Caco-2 (cell line): ENCODE measurements at places on chromosomes 1 and 21. TPM values are rescaled to one million over a fixed set of nuclear protein-coding genes. Genes with fewer than 3 reads are reported as not detected.
A peak's percentile ranks its signal among the peaks of the same experiment; 100 is the strongest.

GRCh38 chr1:100229681-100230443, 19.8 kb downstream of the DBT start:
- H3K27ac ChIP-seq: no peak overlapping the region
- no peaks in the 10 kb centered on the region for H3K27me3 ChIP-seq
- H3K4me1 ChIP-seq: no peaks in the 10 kb centered on the region
- no peak for DNase-seq
- no peak overlapping the region for H3K4me3 ChIP-seq

HAO2 gene
- 0.27 and 0.39 TPM in 2 replicates for total RNA-seq

- peak overlapping the region; percentile 53 for H3K4me3 ChIP-seq
- no peaks in the 10 kb centered on the region; the same call in 1 of the 2 replicates for H3K4me1 ChIP-seq
- H3K36me3 ChIP-seq: no peaks in the 10 kb centered on the region
- H3K27me3 ChIP-seq: no peaks in the 10 kb centered on the region
Observed at GRCh38 chr1:92298213-92298572, 594 bp downstream of the GLMN start.

- H3K27me3 ChIP-seq: no peaks in the 10 kb centered on the region
- H3K27ac ChIP-seq: no peak overlapping the region
- peaks cover 49% of the 10 kb centered on the region for H3K4me1 ChIP-seq
- no peak overlapping the region for H3K4me3 ChIP-seq
- DNase-seq: no peak
Observed at GRCh38 chr1:183226963-183227362, 40.9 kb downstream of the LAMC2 start.

ZNF648 gene
- total RNA-seq: not detected in 2 replicates

NFASC gene
- 1.3 and 1.6 TPM in 2 replicates for total RNA-seq

LCE1D gene
- not detected in 2 replicates for total RNA-seq

DNA sequence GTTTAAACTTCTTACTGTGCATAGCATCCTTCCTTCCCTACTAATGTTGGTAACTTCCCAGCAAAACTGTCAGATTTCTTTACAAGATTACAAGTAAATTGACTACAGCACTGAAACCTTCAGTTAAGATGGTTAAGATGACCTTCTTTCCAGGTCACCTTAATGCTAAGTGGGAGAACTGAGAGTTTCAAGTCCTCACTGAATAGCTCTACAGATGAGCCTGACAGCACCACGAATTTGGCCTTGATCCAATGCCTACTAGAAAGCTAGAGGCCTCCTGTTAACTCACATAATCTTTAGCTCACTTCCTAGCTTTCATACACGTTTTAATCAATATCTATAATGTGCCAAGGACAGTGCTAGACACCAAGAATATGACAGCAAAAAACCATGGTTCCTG, 276.0 kb upstream of the PLD5 start:
- H3K27me3 ChIP-seq: no peaks in the 10 kb centered on the region
- H3K4me3 ChIP-seq: no peak overlapping the region
- H3K27ac ChIP-seq: no peak overlapping the region
- H3K4me1 ChIP-seq: no peaks in the 10 kb centered on the region

DNA sequence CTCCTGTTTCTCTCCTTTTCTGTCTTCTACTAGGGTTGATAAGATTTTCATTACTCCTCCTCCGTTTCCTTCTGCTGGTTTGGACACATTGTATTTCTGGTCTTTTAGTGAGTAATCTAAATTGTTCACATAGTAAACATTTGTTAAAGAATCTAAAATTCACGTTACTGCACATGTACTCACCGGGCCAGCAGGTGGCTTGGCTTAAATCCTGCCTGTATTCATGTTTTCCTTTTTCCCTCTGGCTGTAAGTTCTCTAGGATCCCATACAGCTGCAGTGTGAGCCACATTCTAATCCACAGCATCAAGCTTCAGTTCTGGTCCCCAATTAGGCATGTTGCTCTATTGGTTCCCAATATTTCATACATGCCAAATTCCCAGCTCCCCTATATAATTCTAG, 958.3 kb downstream of the ADGRL2 start:
- no peak overlapping the region for H3K4me3 ChIP-seq
- H3K27me3 ChIP-seq: no peaks in the 10 kb centered on the region

- no peaks in the 10 kb centered on the region for H3K4me1 ChIP-seq
- H3K27me3 ChIP-seq: no peaks in the 10 kb centered on the region
- H3K36me3 ChIP-seq: no peaks in the 10 kb centered on the region
- H3K27ac ChIP-seq: no peak overlapping the region
- H3K4me3 ChIP-seq: no peak overlapping the region
- DNase-seq: no peak
Observed at GRCh38 chr1:52769346-52770033, 43.2 kb downstream of the ZYG11B start.

- DNase-seq: no peak
- H3K27me3 ChIP-seq: no peaks in the 10 kb centered on the region
- no peak overlapping the region for H3K4me3 ChIP-seq
- no peaks in the 10 kb centered on the region for H3K36me3 ChIP-seq
Observed at GRCh38 chr1:185573677-185574076, 160.5 kb upstream of the HMCN1 start.

DNA sequence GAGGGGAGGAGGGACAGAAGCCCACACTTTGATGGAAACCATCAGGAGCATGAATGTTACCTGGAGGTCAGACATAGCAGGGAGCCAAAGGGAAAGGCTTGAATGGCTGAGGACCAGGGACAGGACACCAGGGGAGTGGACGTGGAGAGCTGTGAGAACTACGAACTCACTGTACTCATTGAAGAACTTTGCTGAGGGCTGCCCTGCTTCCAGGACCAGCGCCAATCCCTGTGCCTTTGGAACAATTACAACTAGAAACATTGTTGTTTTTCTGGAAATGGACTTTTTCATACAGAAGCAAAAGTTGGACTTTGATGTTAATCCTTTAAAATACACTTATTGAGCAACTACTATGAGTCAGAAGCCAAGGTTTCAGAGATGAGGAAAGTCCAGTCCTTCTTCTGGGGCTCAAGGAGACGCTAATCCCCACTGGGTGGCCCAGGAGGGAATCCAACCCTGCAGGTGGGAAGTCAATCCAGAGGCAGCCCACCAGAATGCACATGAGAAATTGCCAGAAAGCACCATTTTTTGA, 12.9 kb downstream of the TSPAN2 start:
- no peaks in the 10 kb centered on the region for H3K36me3 ChIP-seq
- H3K4me1 ChIP-seq: no peaks in the 10 kb centered on the region
- DNase-seq: no peak

DNA sequence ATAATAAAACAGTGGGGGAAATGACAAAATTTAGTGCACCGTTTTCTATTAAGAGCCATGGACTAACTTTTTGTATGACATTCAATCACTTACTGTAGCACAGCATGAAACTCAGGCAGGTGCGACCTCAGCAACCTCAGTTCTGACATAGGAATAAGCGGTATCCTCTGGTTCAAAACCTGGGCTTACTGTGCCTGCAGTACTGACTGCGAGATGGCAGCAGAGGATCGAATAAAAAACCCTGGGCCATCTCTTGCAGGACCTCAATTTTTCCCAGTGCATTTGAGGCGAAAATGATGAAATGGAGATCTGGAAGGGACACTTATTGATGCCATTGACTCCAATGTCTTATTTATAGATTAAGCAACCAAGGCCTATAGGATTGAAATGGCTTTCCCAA, 214.7 kb downstream of the ADGRL2 start:
- no peaks in the 10 kb centered on the region for H3K27me3 ChIP-seq
- no peak overlapping the region for H3K27ac ChIP-seq
- DNase-seq: no peak
- no peaks in the 10 kb centered on the region for H3K4me1 ChIP-seq
- no peaks in the 10 kb centered on the region for H3K36me3 ChIP-seq
- H3K4me3 ChIP-seq: no peak overlapping the region

- no peak overlapping the region for H3K4me3 ChIP-seq
- H3K27ac ChIP-seq: peak overlapping the region; percentile 81
- no peaks in the 10 kb centered on the region for H3K36me3 ChIP-seq
- peak; percentile 94 for DNase-seq
- peaks cover 33% of the 10 kb centered on the region for H3K4me1 ChIP-seq
Observed at GRCh38 chr1:225813214-225813964, 3.5 kb downstream of the EPHX1 start.

GRCh38 chr1:176187001-176187400, 20.1 kb downstream of the COP1 start:
- H3K27me3 ChIP-seq: no peaks in the 10 kb centered on the region
- no peak for DNase-seq
- no peak overlapping the region for H3K27ac ChIP-seq

HUNK gene
- total RNA-seq: 4.8 and 7.5 TPM in 2 replicates

C1orf56 gene
- 4.8 and 6.7 TPM in 2 replicates for total RNA-seq

- no peaks in the 10 kb centered on the region for H3K27me3 ChIP-seq
- peak within 1 kb of the TSS; percentile 98 for H3K27ac ChIP-seq
- no peak within 1 kb of the TSS for H3K4me3 ChIP-seq
- peaks cover 58% of the 10 kb centered on the region for H3K4me1 ChIP-seq
- DNase-seq: peak; percentile 52
- no peaks in the 10 kb centered on the region for H3K36me3 ChIP-seq
Observed at GRCh38 chr1:153565529-153566374, at the start of gene S100A2. Gene S100A2, minus strand, starts transcription at chr1:153565844. Its CDS starts 1,967 bp downstream, at chr1:153563877.

FMOD gene
- 32.6 and 36.3 TPM in 2 replicates for total RNA-seq

- no peak overlapping the region for H3K27ac ChIP-seq
- H3K4me3 ChIP-seq: no peak overlapping the region
- DNase-seq: no peak
Observed at GRCh38 chr1:154117642-154118041, 37.2 kb downstream of the NUP210L start.

RGS5 gene
- total RNA-seq: 8.4 and 12.7 TPM in 2 replicates

OR10J1 gene
- total RNA-seq: not detected in 2 replicates

PPP2R5A gene
- total RNA-seq: 47.6 and 49.4 TPM in 2 replicates

ZBTB7B gene
- 42.9 and 46.8 TPM in 2 replicates for total RNA-seq

LCE2B gene
- total RNA-seq: not detected in 2 replicates

WDR3 gene
- 27.0 and 28.3 TPM in 2 replicates for total RNA-seq

THEM5 gene
- total RNA-seq: not detected in 2 replicates

LCE1C gene
- total RNA-seq: not detected in 2 replicates

DNA sequence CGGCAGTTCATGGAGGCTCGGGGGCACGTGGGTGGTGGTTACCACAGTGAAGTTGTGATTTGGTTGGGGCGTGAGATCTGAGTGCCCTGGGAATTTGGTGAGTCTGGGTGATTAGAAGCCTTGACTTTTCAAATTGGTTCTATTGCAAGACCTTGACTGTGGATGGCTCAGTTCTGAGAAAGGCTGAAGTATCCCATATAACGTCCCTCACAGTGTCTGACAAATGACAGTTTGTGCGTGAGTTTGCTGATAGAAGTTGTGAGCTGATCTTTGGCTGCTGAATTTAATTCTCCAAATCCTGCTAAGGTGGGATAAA, 549 bp downstream of the MSH4 start:
- H3K4me3 ChIP-seq: no peak overlapping the region
- no peaks in the 10 kb centered on the region for H3K4me1 ChIP-seq
- DNase-seq: no peak
- no peaks in the 10 kb centered on the region for H3K36me3 ChIP-seq
- no peaks in the 10 kb centered on the region for H3K27me3 ChIP-seq
- H3K27ac ChIP-seq: peak overlapping the region; percentile 80

OR2L5 gene
- not detected in 2 replicates for total RNA-seq

DNA sequence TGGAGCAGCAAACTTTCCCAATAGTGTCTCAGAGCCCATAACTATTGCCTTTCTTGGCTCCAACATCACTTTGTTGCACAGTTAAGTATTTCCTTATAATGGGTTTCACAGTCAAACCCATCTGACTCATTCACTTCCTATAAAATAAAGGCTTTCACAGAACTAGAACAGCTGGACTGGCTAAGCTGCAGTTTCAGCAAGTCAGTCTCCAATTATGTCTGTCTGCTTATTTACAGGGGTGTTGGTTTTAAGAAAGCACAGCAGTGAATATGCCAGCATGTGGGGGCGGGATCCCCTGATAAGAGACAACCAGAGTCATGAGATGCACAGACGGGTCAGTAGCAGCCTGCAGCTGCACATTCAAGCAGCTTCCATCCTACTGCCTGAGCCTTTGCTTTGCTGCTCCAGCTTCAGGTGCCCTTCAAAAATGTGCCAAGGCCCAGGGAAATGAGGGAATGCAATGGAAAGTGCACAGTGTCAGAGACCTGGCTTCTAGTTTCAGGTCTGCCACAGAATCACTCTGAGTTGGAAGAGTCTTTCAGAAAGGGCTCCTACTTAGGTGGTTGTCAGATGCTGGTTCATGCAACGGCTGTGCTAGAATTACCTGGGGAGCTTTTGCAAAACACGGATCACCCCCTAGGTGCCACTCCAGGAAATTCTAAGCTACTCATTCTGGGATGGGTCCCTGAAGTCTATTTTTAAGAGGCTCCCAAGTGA, 24.8 kb downstream of the RNF19B start:
- peaks cover 9% of the 10 kb centered on the region; the same call in 1 of the 2 replicates for H3K4me1 ChIP-seq
- no peaks in the 10 kb centered on the region for H3K36me3 ChIP-seq
- no peak for DNase-seq
- H3K4me3 ChIP-seq: no peak overlapping the region
- H3K27me3 ChIP-seq: no peaks in the 10 kb centered on the region

PMF1 gene
- 90.2 and 95.7 TPM in 2 replicates for total RNA-seq

DNA sequence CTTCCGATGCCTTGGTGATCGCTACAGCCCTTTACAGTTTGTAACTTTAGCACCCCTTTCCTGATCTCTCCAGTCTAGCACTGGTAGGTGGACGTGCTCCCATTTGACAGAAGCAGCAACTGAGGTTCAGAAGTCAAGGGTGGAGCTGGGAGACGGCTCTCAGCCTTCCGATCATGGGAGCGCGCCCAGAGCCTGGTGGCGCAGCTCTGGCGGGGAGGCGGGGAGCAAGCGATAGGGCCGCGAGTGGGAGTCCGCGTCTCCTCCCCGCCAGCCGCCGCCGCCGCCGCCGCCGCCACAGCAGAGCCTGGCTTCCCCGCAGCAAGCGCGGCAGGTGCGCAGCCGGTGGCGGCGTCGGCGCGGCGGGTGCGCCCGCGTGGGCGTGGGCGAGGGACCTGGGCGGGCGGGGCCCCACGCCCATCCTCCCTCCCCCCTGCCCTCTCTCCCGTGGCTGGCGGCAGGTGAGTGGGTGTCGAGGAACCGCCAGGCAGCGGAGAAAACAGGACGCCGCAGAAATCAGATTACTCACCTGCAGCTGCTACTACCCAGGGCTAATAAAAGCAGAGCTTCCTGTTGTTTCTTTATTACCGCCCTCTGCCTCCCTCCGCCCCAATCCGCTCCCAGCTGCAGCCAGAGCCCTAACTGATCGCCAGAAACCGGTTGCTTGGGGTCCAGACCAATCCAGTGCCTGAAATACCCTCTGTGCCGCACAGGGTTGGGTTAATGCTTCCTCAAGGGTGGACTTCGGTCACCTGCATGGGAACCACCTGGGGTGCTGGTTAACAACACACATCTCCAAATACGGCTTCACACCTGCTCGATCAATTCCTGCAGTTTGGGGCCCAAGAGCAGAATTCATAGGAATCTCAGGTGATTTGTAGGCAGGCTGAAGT, 60.2 kb upstream of the ID3 start:
- H3K4me3 ChIP-seq: peak overlapping the region; percentile 40
- no peaks in the 10 kb centered on the region; the same call in 1 of the 2 replicates for H3K27me3 ChIP-seq
- peak; percentile 51 for DNase-seq
- H3K27ac ChIP-seq: peak overlapping the region; percentile 39
